ENCODE measurements at places on chromosomes 5 and 9.

DNA sequence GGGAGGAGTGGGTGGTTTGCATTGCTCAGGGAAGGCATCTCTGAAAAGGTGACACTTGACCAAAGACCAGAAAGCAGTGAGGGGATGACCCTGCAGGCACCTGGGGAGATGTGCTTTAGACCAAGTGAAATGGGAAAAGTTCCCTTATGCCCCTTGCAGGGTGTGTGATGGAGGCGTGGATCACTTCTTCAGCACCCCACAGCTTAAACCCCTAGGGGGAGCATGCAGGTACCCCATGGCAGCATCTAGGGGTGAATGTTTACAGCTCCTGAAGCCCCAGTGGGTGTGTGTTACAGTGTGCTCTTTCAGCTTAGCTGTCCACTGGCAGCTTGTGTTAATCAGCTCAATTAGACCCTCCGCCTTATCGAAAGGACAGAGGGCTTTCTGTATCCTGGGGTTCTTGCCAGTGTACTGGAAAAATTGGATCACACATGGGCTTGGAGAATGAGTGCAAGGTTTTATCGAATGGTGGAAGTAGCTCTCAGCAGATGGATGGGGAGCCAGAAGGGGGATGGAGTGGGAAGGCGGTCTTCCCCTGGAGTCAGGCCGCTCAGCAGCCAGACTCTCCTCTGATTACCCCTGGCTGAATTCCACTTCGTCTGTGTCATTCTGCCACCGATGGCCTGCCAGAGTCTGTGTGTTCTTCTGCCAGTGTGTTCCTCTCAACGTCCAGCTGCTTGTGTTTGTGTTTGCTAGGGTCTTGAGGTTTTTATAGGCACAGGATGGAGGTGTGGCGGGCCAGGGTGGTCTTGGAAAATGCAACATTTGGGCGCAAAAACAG lies 6.3 kb downstream of the BHMT2 start:
- DNase-seq = no peak

DNA sequence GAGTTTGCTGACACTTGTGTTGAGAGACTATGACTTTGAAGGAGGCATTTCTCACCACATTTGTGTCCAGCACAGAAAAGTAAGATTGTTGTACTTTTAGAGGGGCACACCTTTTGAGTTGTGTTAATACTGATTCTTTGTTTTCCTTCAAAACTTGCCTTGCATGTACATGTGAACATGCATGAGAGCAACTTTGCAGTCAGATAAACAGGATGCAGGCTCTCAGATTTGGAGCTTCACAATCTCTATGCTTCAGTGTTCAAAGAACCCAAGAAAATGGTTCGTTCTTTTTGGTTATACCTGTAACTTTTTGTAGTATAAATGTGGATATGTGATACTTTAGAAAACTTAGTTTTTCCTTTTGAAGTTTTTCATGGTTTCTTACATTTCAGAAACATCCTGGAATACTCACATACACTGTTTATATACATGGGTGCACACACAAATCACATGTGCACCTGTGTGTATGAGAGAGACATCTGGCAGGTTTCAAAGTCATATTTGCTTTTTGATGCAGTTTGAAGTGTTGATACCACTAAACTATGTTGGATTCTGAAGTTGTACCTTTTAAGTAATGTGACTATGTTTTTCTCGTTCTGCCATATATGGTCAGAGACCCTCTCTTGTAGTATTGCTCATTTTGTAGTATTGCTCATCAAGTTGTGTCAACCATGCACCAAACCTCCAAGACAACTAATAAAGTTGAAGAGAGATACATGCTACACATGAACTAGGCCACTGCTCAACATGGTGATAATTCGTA lies 190.7 kb downstream of the CD180 start:
- DNase-seq = no peak

DNA sequence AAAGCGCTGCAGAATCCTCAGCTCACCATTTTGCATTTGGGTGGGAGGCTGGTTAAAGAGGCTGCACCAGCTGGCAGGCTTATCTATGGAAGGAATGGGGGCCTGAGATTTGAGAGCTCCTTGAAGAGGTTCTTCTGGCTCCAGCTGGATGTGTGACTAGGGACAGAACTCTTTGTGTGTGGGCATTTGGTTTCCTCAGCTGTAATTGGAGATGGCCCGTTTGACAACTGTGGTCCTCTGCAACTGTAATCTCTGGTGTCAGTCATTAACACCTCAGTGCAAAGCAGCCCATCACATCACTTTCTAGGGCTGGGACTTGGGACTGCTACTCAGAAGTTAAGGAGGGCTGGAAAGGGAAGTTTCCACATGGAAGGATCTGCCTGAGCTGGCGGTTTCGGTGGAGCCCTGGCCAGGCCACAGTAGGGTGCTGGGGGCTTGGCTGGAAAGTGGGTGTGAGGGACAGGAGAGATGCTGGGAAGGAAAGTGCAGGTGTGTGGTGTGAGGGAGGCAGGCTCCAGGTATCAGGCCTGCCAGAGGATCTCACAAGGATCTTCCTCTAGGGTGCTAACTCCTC lies 193.8 kb downstream of the GADD45G start:
- DNase-seq = no peak

DNA sequence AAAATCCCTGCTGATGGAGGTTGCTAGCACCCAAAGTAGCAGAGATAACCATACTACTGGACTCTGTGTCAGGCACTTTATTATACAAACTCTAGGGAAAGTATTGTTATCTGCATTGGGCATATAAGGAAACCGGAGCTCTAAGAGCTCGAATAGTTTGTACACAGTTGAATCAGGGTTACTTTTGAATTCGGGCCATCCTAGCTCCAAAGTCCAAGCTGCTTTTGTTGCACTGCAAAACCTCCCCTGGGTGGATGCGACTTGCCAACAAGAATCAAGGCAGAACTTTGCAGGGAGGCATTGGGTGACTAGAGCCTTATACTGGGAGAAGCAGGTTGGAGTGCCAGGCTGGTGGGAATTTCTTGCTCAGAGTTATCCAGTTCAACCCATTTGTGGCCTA lies 435.1 kb downstream of the SPATA31D1 start:
- no peak for DNase-seq

DNA sequence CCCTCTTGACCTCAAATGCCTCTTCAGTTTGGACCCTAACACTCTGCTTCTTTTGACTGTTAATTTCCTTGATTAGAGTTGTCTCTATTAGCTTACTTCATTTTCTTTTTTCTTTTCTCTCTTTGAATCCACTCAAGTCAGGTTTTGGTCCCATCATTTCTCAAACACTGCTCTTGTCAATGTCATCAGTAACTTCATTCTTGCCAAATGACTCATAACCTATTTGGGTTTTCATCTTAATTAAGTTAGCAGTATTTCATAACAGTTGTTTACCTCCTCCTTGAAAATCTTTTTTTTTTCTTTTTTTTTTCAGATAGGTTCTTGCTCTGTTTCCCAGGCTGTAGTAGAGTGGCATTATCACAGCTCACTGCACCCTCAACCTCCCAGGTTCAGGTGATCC lies 119.6 kb downstream of the PARP8 start:
- DNase-seq = no peak

DNA sequence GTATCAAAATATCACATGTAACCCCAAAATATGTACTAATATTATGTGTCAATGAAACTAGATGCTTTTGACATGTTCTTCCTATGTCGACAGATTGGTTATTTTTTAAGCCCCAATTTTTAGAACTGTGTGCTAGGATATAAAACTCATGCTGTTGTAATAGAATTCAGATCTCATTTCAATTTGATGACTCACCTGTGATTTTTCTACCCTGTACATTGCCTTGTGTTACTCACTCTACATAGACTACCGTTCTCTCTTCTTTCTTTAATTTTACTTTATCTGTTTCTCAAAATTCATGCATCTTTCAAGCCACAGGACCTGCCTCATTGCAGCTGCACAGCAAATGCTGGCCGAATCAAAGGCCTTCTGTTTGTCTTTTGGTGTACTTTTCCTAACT lies 284.5 kb downstream of the MAT2B start:
- DNase-seq = no peak

- DNase-seq = no peak
Observed at GRCh38 chr5:15248731-15249130, 251.2 kb upstream of the FBXL7 start.

DNA sequence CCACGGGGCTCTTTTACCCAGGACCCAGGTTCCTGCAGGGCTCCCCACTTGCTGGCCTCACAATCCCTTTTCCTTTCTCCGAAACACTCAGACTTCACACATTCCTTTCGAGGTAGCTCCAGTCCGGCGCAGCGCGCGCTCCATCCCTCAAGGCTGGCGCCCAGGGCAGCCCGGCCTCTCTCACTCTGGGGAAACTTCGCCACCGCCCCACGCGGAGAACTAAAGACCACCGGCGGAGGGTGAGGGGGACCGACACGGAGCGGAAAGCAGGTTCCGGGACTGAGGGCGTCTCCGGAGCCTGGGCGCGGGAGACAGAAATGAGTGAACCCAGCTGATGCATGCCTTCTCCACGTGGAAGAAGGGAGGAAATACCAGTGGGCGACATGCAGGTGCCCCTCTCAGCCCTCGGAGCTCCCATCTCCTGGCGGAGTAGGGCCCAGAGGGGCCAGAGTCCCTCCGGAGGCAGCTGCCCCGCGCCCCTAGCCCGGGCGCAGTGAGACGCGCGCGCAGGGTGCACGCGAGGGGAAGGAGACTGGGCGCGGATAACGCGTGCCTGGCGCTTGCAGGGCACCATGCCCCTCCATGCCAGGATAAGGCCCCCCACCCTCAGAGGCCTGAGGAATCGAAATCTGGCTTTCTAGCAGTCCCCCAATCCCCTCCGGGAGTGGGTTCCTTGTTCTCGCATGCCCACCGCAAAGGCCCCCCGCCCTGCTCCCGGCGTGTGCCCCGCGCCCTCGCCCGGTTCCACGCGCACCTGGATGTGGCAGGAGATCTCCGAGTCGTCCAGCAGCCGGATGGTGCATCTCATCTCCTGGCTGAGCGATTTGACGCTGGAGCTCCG lies 650 bp downstream of the FRMD3 start:
- no peak for DNase-seq

- no peak for DNase-seq
Observed at GRCh38 chr5:9927106-9927505, 297.0 kb upstream of the TAS2R1 start.

GRCh38 chr9:89658401-89658800 lies 53.6 kb downstream of the GADD45G start:
- DNase-seq = no peak

GRCh38 chr5:59711310-59711709 lies 182.2 kb downstream of the PDE4D start:
- no peak for DNase-seq

DNA sequence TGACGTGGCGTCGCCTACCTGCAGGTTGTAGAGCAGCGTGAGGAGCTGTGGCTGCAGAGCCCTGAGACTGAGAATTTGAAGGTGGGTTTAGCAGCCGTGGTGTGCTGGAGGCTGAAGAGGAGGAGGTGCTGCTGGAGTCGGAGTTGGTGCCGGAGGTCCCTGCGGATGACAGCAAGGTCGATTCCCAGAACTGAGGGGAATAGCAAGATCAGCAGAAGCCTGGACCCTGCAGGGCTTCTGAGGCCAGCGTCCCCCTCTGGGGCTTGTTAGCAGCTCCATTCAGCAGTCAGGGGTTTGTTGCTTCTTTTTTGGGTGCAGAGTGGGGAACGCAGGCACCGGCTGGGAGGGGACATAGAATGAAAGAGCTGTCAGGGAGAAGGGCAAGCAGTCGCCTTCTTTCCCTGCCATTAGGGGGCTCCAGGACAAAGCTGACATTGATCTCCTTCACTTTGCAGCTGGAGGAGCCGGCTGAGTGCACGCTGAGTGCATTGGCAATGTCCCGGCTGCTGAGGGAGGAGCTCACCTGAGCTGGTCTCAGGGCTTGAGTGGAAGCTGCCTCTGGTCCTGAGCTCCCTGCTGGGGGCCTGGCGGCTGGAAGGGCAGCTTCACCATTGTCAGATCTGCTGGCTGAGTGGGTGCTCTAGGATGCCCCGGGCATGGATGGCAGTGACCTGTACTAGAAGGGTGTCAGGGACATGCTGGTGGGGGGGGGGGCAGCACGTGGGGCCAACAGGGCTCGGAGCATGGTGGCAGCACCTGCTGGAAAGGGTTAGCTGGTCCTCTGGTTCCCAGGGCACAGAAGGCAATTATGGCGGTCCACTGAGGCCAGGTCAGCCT lies 20.8 kb downstream of the OBP2B start:
- no peak for DNase-seq

DNA sequence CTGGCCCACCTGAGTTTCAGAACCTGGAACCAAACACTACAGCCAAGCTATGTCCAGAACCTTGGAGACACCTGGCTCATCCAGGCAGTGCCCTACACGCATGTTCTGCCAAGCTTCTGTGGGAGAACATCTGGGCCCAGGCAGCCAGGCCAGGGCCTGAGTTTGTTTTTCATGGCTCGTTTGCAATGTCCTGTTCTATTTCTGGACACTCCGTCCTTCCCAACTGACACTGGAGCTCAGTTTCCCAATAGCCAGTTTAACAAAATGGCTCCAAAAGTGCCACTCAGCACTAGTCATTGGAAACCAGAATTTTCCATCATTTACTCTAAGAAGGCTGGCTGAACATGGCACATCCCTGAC lies 38.6 kb downstream of the SH3RF2 start:
- no peak for DNase-seq

- DNase-seq = no peak
Observed at GRCh38 chr5:175092691-175093090, 351.3 kb downstream of the DRD1 start.

- DNase-seq = no peak
Observed at GRCh38 chr5:137313526-137314175, 185.5 kb downstream of the SPOCK1 start.

DNA sequence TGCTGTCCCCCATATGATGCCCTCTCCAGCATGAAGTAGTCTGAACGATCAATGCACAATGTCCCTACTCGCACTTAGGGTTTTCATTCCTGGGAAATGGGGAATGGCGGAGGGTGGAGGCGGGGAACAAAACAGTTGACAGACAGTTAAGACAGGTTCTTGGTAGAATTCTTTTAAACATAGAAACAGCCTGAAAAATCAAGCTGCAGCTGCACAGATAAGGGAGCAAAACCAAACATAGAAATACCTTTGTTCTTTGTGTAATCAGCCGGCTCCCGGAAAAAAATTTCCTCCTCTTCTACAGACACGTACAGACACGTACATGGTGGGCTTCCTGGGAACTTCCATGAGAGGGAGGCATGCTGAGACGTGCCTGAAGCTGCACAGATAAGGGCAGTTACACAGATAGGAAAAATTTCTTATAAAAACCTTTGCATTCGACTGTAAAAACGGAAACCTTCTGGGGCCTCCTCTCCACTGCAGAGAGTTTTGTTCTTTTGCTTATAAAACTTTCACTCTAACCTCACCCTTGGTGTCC lies 662.4 kb upstream of the PTPRD start:
- DNase-seq = no peak

Data from stimulated activated naive CD8-positive, alpha-beta T cell treated with anti-CD3 and anti-CD28 coated beads, Interleukin-15, Interleukin-2, amounts not matched to agents 100 U/mL and 50 U/mL, for 24 hours (primary cell).